WERI-Rb-1 (cell line): ENCODE measurements at places on chromosomes 12 and 14.

DNA sequence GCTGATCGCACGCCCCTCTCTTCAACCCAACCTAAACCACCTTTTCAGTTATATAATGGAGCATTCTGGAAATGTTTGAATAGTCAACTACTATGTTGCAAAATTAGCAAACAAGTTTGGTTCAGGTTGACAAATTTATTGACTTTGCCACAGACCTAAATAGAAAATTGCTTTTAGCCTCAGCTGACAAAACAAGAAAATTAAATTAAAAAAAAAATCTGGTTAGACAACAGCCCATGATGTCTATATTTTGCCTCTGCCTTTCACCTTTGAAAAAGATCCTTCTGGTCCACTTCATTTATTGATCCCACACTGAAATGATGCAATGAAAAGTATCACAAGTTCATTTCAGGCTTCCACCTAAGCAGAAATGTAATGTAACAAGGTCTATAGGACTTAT lies 17.5 kb downstream of the SLC38A4 start:
- DNase-seq: no peak

- no peak for DNase-seq
Observed at GRCh38 chr12:93237235-93237915, 140.3 kb upstream of the NUDT4 start.

DNA sequence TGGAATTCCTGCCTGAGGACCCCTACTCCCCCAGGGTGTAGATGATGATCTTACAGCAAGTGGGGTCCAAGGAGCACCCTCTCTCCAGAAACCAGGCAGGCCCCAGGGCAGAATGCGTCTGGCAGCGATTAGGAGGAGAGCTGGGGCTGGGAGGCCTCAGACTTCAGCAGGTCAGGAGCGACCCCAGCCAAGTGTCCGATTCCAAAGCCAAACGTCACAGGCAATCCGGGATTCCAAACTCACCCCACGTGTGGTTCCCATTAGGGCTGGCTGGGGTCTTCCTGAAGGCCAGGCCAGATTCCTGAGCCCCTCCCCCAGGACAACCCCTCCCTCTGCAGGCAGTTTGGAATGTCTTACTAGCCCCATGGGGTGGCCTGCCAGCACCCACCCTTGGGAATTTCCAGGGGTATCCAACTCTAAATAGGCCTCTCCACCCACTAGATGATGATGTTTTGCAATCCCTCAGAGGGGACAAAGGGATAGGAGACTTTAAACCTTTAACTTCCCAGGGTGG lies 17.3 kb upstream of the FIGNL2 start:
- no peak for DNase-seq

GRCh38 chr14:33056213-33056612 lies 117.5 kb downstream of the NPAS3 start:
- DNase-seq: no peak

- peak; percentile 46 for DNase-seq
Observed at GRCh38 chr12:32365473-32366064, 33.8 kb upstream of the FGD4 start.

DNA sequence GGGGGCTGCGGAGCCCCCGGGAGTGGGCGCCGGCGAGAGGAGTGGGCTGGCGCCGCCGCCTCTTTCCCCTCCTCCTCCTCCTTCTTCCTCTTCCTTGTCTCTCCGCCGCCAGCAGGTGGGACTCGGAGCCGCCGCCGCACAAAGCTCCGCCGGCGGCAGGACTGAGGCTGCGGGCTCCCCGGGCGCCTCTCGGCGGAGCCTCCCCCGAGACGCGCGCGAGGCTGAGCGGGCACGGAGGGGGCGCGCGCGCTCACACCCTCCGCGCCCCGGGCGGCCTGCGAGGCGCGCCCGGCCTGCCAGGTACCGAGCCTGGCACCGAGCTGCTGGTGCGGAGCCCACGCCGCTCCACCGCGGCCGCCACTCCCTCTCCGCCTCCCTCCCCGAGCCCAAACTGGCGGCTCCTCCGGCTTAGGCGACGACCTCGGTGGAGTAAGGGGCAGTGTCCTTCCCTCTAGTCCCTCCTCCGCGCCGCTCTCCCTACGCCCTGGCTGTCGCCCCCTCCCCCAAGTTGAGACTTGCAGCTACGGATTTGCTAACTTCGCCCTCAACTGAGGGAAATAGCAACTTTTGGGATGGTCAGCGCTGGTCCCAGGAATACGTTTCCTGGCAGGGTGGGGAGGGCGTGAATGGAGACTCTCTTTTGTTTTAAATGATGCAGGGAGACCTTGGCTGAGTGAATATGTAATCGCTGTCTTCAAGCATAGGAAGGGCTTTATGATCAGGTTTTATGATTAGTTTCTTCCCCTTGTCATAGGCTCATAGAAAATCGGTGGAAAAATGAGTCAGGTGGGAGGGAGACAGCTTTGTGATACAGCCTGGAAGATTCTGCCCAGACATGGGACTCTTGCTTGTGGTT lies 199.5 kb upstream of the CAND1 start:
- DNase-seq: peak; percentile 70

- no peak for DNase-seq
Observed at GRCh38 chr14:57834961-57835360, 30.9 kb downstream of the SLC35F4 start.
